PC-3 (cell line): ENCODE measurements at places on chromosomes 6 and 20. TPM values are rescaled to one million over a fixed set of nuclear protein-coding genes. Genes with fewer than 3 reads are reported as not detected.

The TPBG gene
- total RNA-seq: 43.0 and 49.6 TPM in 2 replicates

The FAM217B gene
- 6.3 and 7.2 TPM in 2 replicates for total RNA-seq

The GABRR1 gene
- not detected in 2 replicates for total RNA-seq

The DEFB128 gene
- not detected in 2 replicates for total RNA-seq

The NOX3 gene
- not detected in 2 replicates for total RNA-seq

GRCh38 chr6:14443629-14444268 is 326.2 kb downstream of the CD83 start:
- H3K36me3 ChIP-seq: no peaks in the 10 kb centered on the region
- H3K4me3 ChIP-seq: no peak overlapping the region
- no peak for DNase-seq
- H3K4me1 ChIP-seq: no peaks in the 10 kb centered on the region
- no peak overlapping the region for H3K27ac ChIP-seq

DNA sequence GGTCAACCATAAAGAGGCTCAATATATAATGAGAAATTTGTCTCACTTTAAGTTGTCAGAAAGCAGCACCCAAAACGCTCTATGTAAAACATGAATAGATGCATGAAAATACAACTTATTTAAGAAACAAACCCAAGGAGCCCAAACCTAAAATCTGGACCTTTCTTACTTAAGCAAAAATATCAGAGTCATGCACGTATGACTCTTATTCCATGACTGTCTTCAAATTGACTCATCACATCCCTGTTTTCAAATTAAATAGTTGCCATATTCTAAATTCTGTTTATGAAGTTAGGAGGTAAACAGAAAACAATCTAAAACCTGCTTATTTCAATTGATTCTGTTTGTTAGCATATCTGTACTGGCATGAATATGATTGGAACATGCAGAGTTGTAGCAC is 42.1 kb downstream of the ANKRD6 start:
- no peaks in the 10 kb centered on the region for H3K36me3 ChIP-seq
- no peaks in the 10 kb centered on the region for H3K27me3 ChIP-seq
- DNase-seq: peak; percentile 6
- no peak overlapping the region for H3K27ac ChIP-seq

GRCh38 chr6:152399399-152399798 is 237.8 kb downstream of the SYNE1 start:
- no peaks in the 10 kb centered on the region for H3K27me3 ChIP-seq
- H3K36me3 ChIP-seq: no peaks in the 10 kb centered on the region
- H3K4me1 ChIP-seq: peaks cover 22% of the 10 kb centered on the region
- no peak overlapping the region for H3K27ac ChIP-seq

DNA sequence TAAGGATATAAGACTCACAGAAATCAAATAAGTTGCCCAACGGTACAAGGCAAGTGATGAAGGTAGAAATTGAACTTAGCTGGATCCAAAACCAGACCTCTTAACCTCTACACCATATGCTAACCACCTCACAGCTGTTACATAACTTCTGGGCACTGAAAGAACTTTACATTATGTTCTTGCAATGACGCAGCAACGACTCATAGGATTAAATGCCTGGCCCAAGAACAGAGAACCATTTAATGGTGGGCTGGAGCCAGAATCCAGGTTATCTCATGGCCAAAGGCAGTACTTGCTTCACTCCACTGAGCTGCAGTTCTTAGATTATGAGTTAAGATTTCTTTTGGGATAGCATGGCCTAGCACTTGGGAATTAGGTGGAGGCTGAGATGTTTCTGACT is 4.4 kb downstream of the TRMT6 start:
- H3K27me3 ChIP-seq: no peaks in the 10 kb centered on the region
- H3K27ac ChIP-seq: peak overlapping the region; percentile 90
- H3K36me3 ChIP-seq: peaks cover 58% of the 10 kb centered on the region
- DNase-seq: peak; percentile 89
- H3K4me1 ChIP-seq: peaks cover 44% of the 10 kb centered on the region

GRCh38 chr6:11744753-11745152 is 33.9 kb downstream of the ADTRP start:
- no peak for DNase-seq
- H3K36me3 ChIP-seq: no peaks in the 10 kb centered on the region
- H3K27ac ChIP-seq: no peak overlapping the region
- H3K27me3 ChIP-seq: no peaks in the 10 kb centered on the region

- H3K4me1 ChIP-seq: no peaks in the 10 kb centered on the region; the same call in 1 of the 2 replicates
- H3K4me3 ChIP-seq: no peak overlapping the region
- DNase-seq: peak; percentile 36
- no peaks in the 10 kb centered on the region for H3K36me3 ChIP-seq
- H3K27ac ChIP-seq: no peak overlapping the region
Measured at GRCh38 chr6:86723729-86724128, 213.6 kb upstream of the HTR1E start.

GRCh38 chr6:151087861-151088598 is 151.7 kb upstream of the AKAP12 start:
- H3K27ac ChIP-seq: 0 out of 2 replicates have a peak overlapping the region, but pooled peaks have one; percentile 3
- no peak for DNase-seq
- no peaks in the 10 kb centered on the region for H3K27me3 ChIP-seq
- no peak overlapping the region for H3K4me3 ChIP-seq
- peaks cover 42% of the 10 kb centered on the region for H3K4me1 ChIP-seq

DNA sequence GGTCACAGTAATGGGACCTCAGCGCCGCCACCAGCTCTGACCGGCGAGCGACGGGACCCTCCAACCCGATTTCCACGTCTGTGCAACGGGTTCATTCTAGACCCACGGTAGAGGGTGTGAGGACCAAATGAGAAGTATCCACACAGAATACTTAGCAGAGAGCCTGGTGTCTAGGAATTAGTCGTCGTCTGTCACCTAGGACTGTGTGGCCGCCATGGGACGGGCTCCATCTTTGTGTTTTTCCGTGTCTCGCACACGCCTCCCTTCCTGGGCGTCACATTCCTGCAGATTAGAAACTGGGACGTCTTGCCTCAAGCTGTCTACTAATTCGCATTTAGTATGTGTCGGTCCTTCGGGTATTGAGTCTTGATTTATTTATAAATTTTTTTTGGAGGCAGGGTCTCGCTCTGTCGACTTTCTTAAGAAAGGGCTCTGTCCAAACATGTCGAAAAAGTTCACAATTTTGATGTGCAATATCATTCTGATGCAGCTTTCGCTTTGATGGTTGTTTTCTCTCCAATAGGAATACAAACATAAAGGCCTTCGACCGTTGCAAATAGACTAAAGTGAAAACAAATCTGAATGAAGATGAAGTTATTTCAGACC is 563 bp downstream of the MGME1 start:
- H3K4me3 ChIP-seq: peak overlapping the region; percentile 74
- DNase-seq: peak; percentile 51
- H3K27me3 ChIP-seq: no peaks in the 10 kb centered on the region
- peaks cover 31% of the 10 kb centered on the region for H3K36me3 ChIP-seq

DNA sequence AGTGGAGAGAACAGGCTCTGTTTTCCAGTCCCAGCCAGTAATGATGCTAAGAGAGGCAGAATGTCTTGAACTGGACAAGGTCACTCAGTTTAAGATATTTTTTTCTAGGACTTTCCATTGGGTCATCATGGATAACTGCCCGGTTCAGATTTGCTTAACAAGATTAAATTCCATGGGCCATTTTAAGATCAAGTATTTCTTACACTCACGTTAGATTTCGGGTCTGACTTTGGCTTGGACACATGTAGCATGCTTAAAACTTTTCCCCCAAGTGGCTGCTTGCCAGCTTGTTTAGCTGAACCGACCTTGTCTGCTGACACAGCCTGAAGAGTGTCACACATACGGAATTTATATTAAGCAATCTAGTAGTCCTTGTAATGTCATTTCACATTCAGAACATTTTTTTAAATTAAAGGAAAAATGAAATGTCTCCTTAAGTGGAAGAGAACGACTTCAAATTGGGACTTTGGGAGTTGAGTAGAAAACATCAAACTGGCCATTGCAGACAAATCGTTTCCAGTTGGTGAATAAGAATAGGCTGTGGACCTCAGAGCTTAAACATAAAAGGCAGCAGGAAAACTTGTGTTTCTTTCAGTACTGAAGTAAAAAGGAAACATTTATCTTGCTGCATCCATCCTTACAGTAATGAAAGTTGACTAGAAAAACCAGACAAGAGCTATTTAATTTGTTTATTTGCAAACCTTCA is 29.0 kb downstream of the ARMC2 start:
- no peaks in the 10 kb centered on the region for H3K4me1 ChIP-seq
- no peak overlapping the region for H3K4me3 ChIP-seq
- H3K27me3 ChIP-seq: no peaks in the 10 kb centered on the region
- H3K27ac ChIP-seq: no peak overlapping the region
- DNase-seq: no peak

- no peaks in the 10 kb centered on the region for H3K27me3 ChIP-seq
- peaks cover 8% of the 10 kb centered on the region for H3K4me1 ChIP-seq
- H3K27ac ChIP-seq: no peak overlapping the region
- DNase-seq: no peak
- H3K36me3 ChIP-seq: no peaks in the 10 kb centered on the region
Measured at GRCh38 chr20:47441774-47442150, 59.9 kb upstream of the NCOA3 start.

DNA sequence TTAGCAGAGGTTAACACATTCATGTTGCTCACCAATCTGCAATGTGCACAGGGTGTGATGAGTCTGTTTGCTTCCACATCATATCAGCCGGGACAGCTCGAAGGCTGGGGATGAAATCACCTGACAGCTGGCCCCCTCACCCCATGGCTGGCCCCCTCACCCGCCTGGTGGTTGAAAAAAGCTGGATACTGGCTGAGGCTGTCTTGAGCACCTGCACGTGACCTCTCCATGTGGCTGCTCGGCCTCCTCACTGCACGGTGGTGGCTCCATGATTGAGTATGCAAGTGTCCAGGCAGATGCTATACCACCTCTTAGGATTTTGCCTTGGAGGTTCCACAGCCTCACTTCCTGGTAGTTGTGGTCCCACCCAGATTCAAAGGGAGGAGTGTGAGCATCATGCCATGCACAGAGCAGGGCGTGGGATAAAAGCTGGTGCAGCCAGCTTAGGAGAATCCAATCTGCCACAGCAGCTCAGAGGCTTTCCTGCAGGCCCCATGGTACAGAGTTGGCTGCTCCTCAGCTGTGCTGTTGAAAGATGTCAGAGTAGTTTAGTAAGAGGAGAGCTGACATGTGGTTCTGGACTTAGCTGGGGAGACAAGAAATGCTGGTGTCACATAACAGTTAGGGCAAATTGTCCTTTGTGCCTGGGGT is 29.6 kb upstream of the SYNDIG1 start:
- no peak for DNase-seq
- H3K36me3 ChIP-seq: no peaks in the 10 kb centered on the region
- peaks cover 76% of the 10 kb centered on the region for H3K27me3 ChIP-seq
- no peak overlapping the region for H3K27ac ChIP-seq

DNA sequence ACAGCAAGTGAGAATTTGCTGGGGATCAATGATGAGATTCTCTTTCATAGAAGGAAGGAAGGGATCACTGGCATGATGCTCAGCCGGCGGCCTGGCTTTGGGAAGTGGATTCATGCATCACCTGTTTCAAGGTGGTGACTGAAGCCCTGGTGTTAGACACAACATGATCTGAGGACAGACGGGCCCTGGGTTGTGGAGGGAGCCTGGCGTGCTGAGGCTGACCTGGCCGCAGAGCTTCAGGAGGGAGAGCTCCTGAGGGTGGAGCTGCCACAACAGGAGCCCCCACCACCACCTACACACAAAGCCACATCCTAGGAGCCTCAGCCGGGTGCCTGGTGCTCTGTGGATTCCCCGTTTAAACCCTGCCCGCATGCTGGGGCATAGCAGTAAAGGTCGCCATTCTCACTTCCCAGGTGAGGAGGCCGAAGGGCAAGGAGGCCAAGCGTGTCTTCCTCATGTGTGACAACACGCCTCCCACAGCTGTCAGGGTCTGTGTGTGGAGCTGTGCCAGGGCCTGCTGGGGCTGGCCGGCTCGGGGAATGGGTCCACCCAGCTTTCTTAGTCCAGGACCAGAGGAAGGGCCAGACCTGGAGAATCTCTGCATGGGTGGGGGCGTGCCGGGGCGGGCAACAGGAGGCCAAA is 107.0 kb downstream of the ERMARD start:
- H3K4me1 ChIP-seq: no peaks in the 10 kb centered on the region
- no peak for DNase-seq
- no peaks in the 10 kb centered on the region for H3K27me3 ChIP-seq
- H3K27ac ChIP-seq: no peak overlapping the region
- no peak overlapping the region for H3K4me3 ChIP-seq
- no peaks in the 10 kb centered on the region for H3K36me3 ChIP-seq

GRCh38 chr6:137665342-137665934 is 171.2 kb upstream of the OLIG3 start:
- H3K27ac ChIP-seq: no peak overlapping the region
- no peak overlapping the region for H3K4me3 ChIP-seq
- DNase-seq: no peak
- H3K27me3 ChIP-seq: no peaks in the 10 kb centered on the region
- H3K4me1 ChIP-seq: no peaks in the 10 kb centered on the region

DNA sequence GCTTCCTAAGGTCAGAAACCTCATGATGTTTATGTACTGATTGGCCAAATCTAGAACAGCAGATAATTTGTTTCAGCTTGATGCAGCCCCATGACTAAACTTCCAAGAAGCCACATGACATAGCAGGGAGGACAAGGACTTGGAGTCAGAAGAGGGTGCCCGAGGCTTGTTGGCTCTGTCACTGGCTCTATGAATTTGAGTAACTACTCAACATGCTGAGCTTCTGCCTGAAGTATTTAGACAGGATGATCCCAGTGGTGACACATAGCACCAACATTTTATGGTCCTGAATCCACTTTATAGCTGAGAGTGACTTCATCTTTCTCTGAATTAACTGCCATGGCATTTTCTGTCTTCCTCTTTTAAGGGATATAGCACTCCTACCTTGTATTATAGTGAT is 13.5 kb upstream of the TBX18 start:
- H3K27ac ChIP-seq: no peak overlapping the region
- peak; percentile 33 for DNase-seq
- H3K36me3 ChIP-seq: no peaks in the 10 kb centered on the region
- no peak overlapping the region for H3K4me3 ChIP-seq
- peaks cover 38% of the 10 kb centered on the region for H3K27me3 ChIP-seq
- H3K4me1 ChIP-seq: no peaks in the 10 kb centered on the region

DNA sequence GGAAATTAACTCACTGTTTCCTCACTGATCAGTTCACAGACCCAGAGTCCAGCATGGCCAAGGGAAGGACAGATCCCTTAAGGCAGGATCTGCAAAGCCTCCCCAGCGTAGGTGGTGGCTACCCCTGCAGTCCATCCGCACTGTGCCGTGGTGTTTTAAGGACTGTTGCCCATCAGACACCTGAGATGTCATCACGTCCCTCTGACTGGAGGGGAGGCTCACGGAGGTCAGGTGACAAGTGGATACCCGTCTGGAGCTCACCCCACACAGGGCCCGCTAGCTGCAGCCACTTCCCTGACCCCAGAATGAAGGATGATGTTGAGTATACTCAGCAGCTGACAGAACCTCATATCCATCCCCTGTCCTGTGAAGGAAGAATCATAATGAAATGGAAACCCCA is 161.8 kb upstream of the GGTLC1 start:
- peaks cover 28% of the 10 kb centered on the region for H3K36me3 ChIP-seq
- peaks cover 39% of the 10 kb centered on the region for H3K4me1 ChIP-seq
- no peak for DNase-seq
- no peak overlapping the region for H3K27ac ChIP-seq
- no peaks in the 10 kb centered on the region for H3K27me3 ChIP-seq
